Stimulated activated CD4-positive, alpha-beta T cell treated with anti-CD3 and anti-CD28 coated beads, Interleukin-4, amount 100 ng/mL, for 48 hours (primary cell): ENCODE measurements at places on chromosomes 2 and 18.

GRCh38 chr18:10116574-10116973 is 202.8 kb downstream of the VAPA start:
- no peak for DNase-seq

DNA sequence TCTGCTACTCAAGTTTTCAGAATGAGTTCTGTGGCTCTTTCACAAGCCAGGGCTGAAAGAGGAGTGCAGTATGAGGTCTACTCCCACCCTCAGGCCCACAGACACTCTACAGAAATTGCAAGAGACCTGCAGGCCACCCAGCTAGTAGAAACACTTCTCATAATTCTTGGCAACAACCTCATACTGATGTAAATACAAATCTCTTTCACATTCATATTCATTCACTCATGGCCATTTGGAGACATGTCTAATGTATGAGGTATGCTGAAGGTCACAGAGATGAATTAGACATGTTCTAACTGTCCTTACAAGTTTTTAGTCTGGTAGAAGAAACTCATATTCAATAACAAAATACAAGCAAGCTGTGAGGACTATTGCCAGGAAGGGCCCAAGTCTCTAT is 83.8 kb upstream of the KLHL29 start:
- DNase-seq: no peak

DNA sequence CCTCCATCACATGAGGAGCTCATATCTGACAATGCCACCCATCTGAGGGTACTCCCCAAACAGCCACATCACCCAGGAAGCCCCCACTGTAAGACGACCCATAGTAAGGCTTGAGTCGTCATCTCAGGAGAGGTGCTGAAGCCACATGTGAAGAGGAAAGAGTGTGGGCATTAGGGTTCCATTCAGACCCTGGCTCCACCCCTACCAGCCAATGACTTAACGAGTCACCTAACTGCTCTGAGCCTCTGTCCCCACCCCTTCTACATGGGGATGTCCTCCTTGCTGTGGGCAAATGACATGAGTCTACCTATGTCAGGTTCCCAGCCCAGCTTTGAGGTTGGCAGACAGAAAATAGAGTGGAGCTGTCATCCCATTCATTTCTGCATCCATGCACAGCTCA is 46.3 kb downstream of the C1QL2 start:
- DNase-seq: no peak

DNA sequence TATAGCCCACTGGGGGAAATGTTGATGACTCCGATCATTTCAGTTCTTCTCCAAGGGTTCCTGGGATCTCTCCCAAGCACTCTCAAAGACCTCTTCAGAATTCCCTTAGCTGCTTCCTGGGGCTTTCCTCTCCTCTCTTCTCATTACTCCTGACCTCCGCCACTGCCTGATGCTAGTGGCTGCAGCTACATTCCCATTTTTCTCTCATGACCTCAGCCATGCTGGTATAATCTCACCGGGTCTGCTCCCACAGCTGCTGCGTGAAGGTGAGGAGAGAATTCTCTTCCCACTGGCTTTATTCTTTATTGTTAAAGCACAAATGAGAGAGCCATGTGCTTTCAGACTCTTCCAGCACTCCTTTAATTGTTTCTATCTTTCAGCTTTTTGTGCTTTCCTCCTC is 312.0 kb upstream of the ETAA1 start:
- no peak for DNase-seq

- DNase-seq: no peak
Measured at GRCh38 chr2:13091861-13092378, 375.2 kb downstream of the TRIB2 start.

GRCh38 chr2:176096243-176096985 is 3.2 kb upstream of the HOXD12 start:
- no peak for DNase-seq

- DNase-seq: no peak
Measured at GRCh38 chr2:138421971-138422335, 79.6 kb upstream of the SPOPL start.

GRCh38 chr18:80232030-80232429 is 15.3 kb downstream of the PARD6G start:
- DNase-seq: no peak

- no peak for DNase-seq
Measured at GRCh38 chr2:63990072-63990471, 29.2 kb downstream of the VPS54 start.

DNA sequence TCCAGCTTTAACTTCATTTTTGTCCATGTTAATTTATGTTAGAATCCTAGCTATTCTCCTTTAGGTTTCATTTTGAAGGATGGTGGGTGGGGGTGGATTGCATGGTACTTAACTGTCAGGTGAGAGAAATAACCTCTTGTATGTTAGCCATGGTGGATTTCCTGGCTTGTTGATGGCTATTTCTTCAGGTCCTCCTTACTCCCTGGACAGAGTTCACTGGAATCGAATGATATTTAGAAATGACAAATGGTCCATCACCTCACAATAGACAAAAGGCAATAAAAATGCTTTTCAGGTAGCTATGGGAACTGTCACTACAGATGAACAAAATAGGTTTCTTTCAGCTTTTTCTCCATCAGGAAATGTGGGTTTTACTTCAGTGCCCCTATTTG is 91.7 kb downstream of the EML6 start:
- DNase-seq: no peak

DNA sequence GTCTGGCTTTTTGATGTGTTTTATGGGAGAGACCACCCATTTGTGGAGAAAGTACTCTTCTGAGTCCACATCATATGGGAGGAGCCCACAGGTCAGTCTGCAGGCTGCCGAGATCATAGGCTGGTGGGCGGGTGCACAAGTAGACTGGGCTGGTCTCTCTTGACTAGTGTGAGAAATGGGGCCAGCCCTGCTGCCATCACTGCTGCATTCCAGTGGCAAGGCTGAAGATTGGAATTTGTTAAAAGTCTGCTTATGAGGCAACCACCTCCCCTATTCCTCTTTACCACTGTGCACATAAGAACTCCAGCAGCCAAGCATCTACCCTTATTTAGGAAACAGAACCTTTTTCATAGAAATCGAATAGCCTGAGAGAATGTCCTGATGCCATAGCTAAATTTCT is 200.7 kb downstream of the DIS3L2 start:
- DNase-seq: no peak

DNA sequence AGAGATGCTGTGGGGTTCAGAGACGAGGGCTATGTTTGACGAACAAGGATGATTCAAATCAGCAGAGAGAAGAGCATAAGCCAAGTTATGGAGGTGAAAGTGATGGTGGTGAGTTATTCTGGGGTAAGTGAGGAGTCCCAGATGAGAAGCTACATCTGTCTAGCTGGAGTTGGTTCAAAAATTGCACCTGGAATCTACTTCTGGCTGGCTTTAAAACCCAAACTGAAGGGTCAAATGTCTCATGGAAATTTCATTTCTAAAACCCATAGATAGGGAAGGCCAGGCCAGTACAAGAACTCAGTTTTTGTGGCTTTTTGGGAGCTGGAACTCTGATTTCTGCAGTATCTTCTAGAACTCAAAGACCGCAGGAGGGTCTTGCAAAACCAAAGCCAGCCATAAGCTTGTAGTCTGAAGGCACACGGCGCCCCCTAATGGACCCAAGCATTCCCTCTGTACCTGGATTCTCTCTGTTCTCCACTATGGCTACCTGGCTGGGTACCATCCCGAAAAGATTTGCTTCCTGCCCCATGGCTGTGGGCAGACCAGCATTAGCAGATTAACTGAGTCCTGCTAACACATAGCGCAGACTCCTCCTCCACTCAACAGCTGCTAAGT is 229.1 kb upstream of the SLC14A2 start:
- DNase-seq: no peak

DNA sequence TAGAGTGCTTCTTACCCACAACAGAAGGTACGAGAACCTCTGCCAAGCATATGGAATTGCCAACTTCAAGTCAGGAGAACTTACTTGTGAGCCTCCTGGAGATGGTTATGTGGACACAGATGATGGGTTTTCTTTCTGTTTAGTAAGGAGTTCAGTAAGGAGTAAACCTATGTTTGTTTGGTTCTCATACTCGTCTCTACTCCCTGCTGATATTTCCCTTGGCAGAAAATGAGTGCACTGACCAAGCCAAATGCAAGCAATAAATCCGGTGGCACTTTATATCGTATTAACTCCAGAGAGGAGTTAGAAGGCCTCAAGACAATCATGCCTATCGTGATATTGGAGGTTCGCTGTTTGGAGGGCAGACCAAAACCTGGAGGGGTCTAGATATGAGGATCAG is 83.2 kb upstream of the CYP1B1 start:
- no peak for DNase-seq

DNA sequence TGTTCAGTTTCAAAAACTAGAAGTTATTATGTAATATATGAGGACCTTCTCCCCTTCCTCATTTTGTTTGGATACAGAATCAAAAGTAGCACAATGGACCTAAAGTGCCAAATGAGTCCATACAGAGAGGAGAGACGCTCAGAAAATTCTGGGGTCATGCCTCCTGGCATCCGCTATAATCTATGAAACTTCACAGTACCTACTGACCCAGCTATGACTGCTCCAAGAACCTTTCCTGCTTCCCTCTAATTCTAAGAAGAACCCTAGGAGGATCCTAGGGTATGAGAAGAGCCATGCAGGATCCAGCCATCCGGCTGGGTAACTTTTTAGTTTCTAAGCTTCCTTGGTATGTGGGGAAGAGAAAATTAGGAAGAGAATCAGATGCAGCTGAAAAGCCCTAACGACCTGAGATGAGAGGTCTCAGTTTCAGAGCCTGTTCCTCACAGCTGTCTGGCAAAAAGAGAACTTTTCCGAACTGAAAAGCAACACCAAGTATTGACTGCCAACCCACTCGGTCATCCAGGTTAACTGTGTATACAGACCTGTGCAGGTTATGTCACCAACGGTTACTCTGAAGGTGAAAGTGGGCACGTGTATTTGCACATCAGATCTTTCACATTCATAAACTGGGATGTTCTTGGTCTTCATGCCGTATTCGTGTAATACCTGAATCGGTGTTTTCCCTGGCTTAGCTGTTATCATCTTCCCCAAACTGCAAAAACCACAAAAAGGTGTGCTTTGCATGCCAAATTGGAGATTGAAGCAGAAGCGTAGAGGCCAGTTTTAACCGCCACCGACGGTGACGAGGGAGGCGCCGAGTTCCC is 1.1 kb downstream of the PRKRA start:
- DNase-seq: peak; percentile 3

DNA sequence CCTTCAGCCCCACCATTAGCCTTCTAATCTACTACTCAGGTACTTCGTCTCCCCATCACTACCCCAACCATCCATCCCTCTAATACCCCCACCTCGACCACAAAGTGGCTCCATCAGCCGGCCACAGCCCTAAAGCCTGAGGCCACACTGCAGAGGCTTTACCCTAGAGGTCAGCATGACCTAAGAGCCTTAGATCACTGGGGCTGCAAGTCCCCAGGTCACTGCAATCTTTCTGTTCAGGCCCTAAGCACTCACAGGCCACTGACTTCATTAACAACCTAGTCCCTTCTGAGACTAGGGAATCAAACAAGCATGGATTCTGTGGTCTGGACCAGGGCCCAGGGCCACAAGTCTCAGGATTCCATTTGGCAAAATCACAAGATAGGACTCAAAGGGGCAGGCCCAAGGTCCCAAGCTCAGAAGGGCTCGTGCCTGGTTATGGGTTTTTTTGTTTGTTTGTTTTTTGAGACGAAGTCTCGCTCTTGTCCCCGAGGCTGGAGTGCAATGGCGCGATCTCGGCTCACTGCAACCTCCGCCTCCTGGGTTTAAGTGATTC is 37.0 kb upstream of the PKDCC start:
- DNase-seq: no peak

DNA sequence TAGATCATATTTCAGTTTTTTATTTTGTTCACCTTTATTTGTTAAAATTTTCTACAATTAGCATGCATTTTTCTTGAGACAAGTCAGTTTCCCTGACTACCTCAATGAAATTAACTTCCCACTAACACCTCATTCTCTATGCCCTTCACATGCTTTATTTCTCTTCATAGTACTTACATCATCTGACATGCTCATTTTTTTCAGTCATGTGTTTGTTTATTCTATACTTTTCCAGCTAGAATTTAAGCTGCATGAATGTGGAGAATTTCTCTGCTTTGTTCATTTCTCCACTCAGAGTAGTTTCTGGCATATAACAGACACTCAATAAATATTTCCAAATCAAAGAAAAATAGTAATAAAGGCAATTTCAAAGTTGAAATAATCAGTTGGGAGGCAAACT is 78.9 kb upstream of the SCN7A start:
- no peak for DNase-seq

GRCh38 chr2:69221960-69222751 is 164.9 kb downstream of the GFPT1 start:
- DNase-seq: no peak

GRCh38 chr2:208415897-208416296 is 9.3 kb downstream of the PTH2R start:
- DNase-seq: no peak

DNA sequence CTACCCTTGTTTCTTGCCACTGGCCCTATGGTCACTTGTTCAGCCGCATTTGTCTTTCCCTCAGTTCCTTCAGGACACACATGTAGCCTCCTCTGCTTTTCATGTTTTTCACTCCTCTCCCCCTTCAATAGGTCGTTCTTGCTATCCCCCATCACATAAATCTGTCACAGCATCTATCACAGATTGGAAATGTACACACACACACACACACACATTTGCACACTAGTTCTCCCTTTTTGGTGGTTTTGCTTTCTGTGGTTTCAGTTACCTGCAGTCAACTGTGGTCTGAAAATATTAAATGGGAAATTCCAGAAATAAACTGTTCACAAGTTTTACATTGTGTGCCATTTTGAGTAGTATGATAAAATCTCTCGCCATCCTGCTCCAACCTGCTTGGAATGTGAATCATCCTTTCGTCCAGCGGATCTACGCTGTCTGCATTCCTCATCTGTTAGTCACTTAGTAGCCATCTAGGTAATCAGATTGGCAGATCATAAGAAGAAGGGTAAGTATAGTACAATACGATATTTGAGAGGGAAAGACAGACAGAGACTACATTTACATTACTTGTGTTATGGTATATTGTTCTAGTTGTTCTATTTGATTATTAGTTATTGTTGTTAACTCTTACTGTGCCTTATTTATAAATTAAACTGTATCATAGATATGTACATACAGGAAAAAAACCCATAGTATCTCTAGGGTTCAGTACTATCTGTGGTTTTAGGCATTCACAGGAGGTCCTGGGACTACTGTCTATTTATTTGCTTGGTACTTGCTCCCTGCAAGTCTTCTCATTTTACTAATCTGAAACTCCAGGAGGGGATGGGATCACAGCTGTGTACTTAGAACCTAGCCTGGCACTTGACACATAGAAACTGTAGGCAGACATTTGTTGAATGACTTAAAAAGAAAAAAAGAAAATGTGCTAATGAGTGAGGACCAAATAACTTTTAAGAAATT is 86.1 kb upstream of the PNPT1 start:
- DNase-seq: no peak

- DNase-seq: no peak
Measured at GRCh38 chr2:20333738-20334137, 16.9 kb downstream of the PUM2 start.

- DNase-seq: no peak
Measured at GRCh38 chr2:191443446-191443845, 198.2 kb downstream of the MYO1B start.

GRCh38 chr2:20008703-20009102 is 3.8 kb downstream of the MATN3 start:
- no peak for DNase-seq
